ENCODE measurements at places on chromosomes 4 and X.

- DNase-seq = no peak
Measured at GRCh38 chr4:98423009-98423408, 161.8 kb downstream of the RAP1GDS1 start.

- no peak for DNase-seq
Measured at GRCh38 chrX:118459494-118459893, 36.1 kb upstream of the DOCK11 start.

GRCh38 chr4:13399257-13399656, 84.9 kb downstream of the RAB28 start:
- DNase-seq = no peak

- no peak for DNase-seq
Measured at GRCh38 chr4:42554072-42554471, 102.8 kb downstream of the ATP8A1 start.

DNA sequence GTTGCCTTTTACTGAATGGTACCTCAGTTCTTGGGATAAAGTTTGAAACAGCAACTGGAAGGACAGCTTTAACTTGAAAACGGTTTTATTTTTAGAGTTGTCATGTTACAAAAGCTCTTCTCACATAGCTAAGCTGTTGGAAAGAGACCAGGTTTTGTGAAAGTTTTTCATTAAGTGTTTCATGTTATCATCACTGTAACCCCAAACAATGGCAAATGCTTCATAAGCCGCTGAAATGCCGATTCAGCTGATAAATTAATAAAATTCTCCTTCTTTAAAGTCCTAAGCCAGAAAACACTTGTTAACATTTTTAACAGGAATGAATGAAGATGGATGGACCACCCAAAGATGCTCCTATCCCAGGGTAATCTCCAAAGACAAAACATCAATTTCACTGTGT, 76.1 kb upstream of the IRF2 start:
- no peak for DNase-seq

DNA sequence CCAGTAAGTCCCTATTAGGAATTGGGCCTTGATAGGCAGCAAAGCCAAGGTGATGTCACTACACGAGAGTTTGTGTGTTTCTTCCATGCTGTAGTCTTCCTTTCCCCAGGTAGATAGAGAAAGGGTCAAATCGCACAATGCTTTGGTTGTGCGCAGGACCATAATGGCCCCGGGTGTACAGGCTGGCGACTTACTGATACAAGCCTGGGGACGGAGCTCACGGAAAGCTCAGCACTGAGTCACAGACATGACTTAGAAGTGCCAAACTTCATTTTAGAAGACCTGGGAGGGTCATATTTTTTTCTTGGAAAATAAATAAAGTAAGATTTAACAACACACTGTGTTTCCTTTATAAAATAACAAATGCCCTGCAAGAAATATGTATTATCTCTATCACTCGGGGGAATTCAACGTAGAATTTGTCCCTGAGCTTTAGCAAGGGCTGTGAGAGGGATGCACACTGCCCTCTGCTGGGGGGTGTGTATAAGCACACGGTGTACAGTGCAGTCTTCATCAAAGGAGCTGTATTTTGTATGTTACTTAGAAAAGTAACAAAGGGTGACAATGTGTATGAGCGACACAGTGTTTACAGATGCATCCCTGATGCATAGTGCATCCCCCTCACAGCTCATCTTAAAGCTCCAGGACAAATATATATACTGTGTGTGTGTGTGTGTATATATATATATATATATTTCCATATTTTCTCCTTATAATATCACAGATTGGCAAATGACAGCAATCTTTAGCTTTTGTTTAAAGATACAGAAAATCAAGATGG, 254.5 kb upstream of the VEGFC start:
- peak; percentile 62 for DNase-seq

DNA sequence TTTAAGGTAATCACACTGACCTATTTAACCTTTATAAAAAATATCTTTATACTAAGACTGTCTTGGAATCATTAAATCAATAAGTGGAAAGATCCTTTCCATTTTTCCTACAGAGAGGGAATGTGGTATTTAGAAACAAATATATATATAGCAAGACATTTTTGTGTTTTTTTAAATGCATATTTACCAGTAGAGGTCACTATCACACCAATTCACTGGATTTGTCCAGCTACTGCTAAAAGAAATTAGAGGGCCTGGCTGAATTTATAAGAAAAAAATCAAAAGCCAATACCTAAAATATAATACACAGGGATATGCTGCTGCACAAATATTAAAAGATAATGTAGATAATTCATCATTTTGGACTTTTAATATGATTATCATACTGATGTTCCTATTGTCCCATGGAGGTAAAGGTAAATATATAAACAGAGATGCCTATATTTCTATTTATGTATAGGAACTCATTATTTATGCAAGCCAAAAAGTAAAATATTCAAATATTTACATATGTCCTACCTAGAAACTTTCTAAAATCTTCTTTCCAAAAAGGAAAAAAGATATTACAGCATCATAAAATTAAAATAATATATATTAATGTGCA, 69.5 kb downstream of the PDE5A start:
- DNase-seq = no peak

DNA sequence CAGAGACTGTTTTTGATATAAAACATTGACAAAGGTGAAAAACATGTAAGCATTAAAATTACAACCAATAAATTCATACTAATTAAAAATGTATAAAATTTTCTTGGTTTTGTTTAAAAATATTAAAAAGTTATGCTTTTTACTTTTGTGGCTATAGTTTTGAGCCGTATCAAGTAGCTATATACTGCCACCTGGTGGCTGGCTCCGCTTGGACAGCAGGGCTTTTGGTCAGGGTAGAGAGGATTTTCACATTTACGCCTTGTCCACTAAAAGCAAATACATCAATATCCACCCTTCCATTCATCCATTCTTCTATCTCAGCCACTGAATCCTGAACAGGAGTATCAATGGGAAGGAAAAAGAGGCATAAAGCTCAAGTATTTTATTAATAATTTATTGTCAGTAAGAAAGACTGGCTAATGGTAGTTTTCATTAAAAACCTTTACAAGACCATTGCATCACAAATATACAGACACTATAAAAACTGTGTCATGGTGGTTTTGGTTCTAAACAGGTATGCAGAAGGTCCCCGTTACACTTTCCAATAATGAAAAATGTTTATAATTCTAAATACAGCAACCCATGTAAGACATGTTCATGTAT, 32.1 kb upstream of the MTNR1A start:
- DNase-seq = peak; percentile 68

GRCh38 chr4:161486461-161486860, 677.3 kb downstream of the FSTL5 start:
- DNase-seq = no peak

DNA sequence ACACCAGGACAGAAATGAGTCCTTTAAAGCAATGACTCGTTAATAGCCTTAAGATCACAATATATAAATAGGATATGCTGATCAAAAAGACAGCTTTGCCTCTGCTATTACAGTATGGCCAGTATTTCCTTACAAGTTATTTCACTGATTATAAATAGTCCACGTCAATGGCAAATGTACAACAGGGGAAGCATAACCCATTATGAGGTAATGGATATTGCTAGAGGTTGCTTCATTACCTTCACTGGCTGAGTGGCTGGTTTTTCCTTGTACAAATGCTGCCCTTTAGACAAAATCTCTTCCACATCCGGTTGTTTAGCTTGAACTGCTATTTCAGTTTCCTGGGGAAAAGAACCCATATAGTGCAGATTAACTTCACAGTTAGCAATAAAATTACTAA, 764.6 kb upstream of the FTHL17 start:
- DNase-seq = no peak

- no peak for DNase-seq
Measured at GRCh38 chr4:152686452-152687013, 6.7 kb upstream of the TMEM154 start.

DNA sequence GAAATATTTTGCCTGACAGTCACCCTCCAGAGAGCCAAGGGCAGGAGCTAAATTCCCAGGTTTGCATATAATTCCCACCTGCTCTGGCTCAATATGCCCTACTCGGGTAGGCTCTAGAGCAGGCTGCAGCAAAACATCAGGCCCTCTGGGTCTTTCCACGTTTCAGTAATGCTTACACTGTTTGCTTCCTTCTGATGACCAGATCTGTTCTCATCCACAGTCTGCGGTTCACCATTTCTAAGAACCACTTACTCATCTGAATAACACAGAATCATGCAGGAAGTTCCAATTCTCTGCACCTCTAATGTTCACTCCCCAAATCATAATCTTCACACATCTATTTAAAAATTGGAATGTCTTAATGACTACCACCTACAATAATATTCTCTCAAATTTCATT, 141.4 kb downstream of the PPP3CA start:
- peak; percentile 39 for DNase-seq

DNA sequence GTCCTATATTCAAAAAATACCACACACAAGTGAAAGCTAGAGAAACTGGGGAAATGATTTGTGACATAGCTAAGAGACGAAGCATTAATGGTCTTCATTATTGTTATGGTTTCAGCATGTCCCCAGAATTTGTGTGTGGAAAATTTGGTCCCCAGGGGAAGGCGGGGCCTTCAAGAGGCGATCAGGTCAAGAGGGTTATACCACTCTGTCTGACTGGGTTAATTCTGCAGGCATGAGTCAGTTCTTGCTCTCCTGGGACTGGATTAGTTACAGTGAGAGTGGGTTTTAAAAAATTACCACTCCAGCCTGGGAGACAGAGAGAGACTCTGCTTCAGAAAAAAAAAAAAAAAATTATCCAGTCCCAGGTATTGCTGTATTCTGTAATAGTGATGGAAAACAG, 2.1 kb upstream of the MTNR1A start:
- no peak for DNase-seq

- no peak for DNase-seq
Measured at GRCh38 chr4:70901607-70901983, 574 bp upstream of the MOB1B start.

- DNase-seq = no peak
Measured at GRCh38 chr4:154603033-154603943, 9.2 kb downstream of the FGG start.

GRCh38 chr4:141056473-141056872, 76.8 kb downstream of the RNF150 start:
- DNase-seq = no peak
